ENCODE measurements at places on chromosomes 3 and 15. TPM values are rescaled to one million over a fixed set of nuclear protein-coding genes. Genes with fewer than 3 reads are reported as not detected.
A peak's percentile ranks its signal among the peaks of the same experiment; 100 is the strongest.

DNA sequence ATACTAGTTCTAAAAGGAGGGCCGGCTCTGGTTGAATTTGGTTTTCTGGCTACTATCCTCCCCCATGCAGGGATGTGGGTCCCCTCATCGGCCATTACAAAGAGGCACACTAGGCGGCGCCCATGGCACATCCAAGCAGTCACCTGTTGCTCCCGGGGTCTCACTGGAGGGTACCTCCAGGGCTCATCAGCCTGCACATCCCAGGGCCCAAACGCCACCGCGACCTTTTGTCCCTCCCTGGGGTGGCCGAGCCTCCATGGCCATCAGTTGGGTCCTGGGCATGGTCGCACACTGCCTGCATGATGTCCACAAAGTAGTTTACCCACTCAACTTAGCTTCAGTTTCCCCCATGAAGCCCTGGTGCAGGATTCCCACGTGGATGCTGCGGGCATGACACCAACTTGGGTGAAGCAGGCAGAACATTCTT lies 28.3 kb downstream of the IDH3A start:
- no peak for DNase-seq

GRCh38 chr3:120172070-120172469 lies 77.8 kb upstream of the GSK3B start:
- no peak for DNase-seq

DNA sequence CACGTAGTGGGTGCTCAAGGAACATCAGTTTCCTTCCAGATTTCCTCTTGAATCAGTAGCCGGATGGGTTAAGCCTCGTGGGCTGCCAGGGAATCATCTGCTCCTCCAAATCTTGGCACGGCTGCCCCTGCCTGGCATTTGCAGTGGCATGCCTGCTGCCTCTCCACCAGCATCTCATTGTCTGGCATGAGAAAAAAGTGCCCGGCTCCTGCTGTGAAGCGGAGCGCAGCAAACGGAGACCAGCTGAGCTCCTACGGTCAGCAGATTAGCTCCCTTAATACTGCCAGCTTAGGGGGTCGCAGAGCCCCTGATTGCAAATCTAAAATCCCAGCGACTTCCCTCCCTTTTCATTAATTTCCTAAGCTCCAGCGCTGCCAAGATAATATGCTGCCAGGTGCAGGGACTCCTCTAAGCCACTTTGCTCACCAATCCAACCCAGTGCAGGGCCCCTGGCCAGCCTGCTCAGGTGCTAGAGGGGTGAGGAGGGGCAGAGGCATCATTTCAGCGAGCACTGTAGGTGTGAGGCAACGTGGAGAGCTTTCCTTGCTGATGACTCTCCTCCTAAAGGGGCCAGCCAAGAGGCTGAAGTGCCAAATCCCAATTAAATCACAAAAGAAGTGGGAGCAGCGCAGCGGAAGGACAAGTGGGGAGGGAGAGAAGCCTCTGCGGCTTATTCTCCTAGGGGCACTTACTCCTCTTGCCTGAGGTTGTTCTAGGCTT lies 49.6 kb upstream of the ST8SIA2 start:
- DNase-seq, result no peak

GRCh38 chr3:119944091-119944490 lies 150.2 kb downstream of the GSK3B start:
- DNase-seq, result no peak

Gene STRIT1
- polyA plus RNA-seq, result 1.9 TPM

Gene SPTBN5
- 1.5 TPM for polyA plus RNA-seq

Gene UROC1
- 0.07 TPM for polyA plus RNA-seq

GRCh38 chr3:2391896-2392295 lies 293.2 kb downstream of the CNTN4 start:
- DNase-seq, result no peak

DNA sequence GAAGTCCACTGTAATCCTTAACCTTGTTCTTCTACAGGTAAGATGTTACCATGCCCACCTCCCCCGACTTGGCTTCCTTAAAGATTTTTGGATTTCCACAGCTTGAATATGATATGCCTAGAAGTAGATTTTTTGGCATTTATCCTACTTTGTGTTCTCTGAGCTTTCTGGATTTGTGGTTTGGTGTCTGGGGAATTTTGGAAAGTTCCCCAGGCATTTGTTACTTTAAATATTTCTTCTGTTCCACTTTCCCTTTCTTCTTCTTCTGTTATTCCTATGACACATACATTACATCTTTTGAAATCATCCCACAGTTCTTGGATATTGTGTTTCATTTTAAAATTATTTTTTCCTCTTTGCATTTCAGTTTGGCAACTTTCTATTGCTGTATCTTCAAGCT lies 122.1 kb upstream of the TMEM108 start:
- no peak for DNase-seq

- no peak for DNase-seq
These were observed 109.3 kb downstream of the KCNMB2 start for GRCh38 chr3:178645503-178645902.

DNA sequence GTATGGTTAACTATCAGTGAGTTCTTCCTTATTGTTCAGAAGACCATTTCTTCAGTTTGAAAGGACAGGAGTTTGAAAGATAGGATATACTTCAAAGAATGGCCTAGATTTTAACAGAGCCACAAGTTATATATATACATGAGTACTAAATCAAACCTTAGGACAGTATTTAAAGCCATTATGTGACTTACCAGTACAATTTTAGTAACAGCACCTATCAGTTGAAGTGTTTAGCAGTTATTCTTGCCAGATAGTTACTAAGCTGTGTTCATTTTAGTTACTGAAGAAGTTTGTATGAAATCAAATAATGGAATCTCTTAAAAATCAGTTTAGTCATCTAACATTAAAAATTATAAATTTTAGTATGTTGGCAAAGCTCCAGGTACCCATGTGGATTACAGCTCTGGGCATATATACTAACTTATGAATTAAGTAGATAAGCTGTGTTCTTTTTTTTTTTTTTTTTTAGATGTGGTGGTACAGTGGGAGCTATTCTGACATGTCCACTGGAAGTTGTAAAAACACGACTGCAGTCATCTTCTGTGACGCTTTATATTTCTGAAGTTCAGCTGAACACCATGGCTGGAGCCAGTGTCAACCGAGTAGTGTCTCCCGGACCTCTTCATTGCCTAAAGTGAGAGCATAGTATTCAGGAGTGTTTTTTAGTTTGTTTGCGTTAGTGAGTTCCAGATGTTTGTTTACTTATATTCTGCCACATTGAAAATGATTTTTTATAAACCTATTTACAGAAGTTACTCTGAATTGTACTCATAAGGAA lies 14.6 kb downstream of the SLC25A36 start:
- no peak for DNase-seq

Gene PRR20G
- polyA plus RNA-seq, result not detected

DNA sequence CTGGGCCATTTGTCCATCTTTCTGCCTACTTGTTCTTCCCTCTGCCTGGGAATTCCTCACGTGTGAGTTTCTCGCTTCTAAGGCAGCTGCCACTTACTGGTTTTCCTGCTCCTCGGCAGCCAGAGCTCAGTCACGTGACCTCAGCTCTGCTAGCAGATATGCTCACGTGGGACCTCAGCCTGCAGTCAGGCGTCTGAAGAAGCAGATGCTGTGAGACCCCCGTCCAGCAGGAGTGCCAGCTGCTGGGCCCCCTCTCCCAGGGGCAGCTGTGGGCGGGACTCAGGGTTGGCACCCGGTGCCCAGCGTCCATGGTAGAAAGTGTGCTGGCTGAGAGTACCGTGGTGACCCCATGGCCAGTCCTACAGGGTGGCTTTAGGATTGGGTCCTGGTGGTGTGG lies 161.3 kb upstream of the TLE3 start:
- no peak for DNase-seq

GRCh38 chr3:151483961-151484520 lies 23.2 kb upstream of the IGSF10 start:
- no peak for DNase-seq

GRCh38 chr3:194730365-194730764 lies 44.7 kb downstream of the FAM43A start:
- peak; percentile 57 for DNase-seq

GRCh38 chr3:12541625-12542024 lies 3.7 kb downstream of the MKRN2OS start:
- no peak for DNase-seq

DNA sequence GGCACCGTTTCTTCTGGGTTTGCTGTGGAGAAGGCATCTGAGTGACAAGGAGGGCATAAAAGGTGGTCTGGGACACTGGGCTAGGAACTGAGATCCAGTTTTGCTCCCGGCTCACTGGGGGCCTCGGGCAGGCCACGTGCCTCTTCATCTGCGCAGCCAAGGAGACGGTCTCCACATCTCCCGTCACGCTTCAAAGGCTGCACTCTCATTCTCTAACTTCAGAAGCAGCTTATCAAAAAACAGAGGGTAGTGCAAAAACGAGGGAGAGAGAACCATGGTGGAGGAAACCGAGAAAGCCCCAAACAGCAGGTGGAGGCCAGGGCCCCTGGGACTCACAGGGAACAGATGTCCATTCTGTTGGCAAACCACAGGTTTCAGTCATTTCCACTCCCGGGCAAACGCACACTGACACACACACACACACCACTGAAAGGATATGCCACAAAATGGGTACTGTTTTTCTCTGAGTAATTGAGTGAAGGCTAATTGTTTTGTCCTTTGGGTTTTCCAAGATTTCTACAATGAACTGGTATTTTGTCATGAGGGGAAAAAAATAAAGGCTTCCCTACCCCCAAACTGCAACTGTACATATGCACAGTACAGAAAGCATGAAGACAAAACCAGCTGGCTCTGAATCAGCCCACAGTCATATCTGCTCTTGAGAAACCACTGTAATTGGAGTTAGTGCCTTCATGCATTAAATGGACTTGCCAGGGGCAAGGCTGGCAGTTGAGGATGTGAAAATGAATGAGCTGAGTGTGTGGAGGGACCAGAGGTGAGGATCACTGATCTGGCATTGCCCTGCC lies 71.9 kb downstream of the MGLL start:
- DNase-seq, result no peak

DNA sequence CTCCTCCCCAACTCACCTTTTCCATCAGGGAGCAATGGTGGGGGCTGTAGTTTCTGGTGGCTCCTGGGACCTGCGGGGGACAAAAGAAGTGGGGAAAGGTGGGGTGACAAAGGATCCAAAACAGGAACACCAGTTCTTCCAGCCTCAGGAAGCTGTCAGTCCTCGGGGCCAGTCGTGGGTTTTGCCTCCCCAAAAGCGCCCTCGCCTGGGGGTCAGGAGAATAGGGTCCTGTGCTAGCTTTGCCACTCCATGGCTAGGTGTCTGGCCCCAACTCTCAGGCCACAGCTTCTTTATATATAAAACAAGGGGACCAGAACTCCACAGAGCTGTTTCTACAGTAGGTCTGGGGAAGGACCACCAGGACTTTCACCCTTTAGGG lies 4.0 kb downstream of the CCDC9B start:
- DNase-seq, result no peak

Gene ACSBG1
- polyA plus RNA-seq, result 1.1 TPM

GRCh38 chr3:160793722-160794252 lies 37.8 kb downstream of the PPM1L start:
- no peak for DNase-seq

DNA sequence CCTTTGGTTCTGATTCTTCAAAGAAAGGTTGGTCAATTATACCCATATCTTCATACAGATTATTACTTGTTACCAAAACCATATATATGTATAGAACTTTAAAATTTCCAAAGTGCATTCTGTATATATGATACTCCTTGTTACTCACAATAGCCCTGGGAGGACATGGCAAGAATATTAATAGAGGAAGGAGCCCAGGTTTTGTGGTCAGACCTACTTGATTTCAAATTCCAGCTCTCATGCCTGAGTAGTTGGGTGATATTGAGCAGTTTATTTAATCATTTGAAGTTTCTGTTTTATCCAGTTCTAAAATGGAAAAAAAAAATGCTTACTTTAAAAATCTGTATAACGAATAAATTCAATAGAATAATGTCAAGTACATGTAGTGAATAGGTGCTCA lies 2.5 kb downstream of the IL1RAP start:
- no peak for DNase-seq

DNA sequence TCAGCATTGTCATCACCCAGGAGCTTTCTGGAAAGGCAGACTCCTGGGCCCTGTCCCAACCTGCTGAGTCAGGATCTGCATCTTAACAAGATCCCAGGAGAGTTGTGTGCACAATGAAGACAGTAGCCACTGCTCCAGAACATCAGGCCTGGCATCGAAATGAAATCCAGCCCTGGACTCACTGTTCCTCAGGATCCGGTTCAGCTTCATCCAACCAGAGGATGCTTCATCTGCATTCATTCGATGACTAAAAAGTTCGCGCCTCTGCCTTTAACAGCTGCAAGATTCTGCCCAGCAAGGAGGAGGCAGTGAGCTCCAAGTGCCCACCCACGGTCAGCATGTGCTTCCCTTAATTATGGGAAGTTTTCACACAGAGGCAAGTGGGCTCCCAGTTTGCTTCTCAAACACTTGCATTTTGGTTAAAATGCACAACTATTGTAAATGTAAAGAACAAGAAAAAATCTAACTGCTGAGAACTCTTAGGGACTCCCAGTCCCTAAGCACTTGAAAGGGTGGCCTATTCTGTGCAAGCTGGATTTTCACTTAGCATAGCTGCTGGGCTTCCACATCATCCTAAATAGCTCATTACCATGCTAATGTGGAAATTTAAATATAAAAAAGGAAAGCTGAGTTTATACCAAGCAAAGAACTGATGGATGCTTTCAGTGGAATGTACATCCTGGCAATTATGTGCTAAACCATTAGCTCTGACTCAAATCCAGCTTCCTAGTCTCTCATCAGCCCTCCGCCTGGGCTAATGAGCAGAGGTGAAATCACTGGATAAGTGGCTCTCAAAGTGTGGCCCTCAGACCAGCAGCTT lies 25.5 kb upstream of the ESYT3 start:
- no peak for DNase-seq

- DNase-seq, result no peak
These were observed 210.7 kb downstream of the TLE3 start for GRCh38 chr15:69887009-69887408.

Gene STARD9
- polyA plus RNA-seq, result 9.4 TPM

- DNase-seq, result no peak
These were observed 132.9 kb downstream of the TPRG1 start for GRCh38 chr3:189304465-189305351.

Gene GOLGA8H
- polyA plus RNA-seq, result 0.86 TPM

Gene VIPR1
- 0.93 TPM for polyA plus RNA-seq

DNA sequence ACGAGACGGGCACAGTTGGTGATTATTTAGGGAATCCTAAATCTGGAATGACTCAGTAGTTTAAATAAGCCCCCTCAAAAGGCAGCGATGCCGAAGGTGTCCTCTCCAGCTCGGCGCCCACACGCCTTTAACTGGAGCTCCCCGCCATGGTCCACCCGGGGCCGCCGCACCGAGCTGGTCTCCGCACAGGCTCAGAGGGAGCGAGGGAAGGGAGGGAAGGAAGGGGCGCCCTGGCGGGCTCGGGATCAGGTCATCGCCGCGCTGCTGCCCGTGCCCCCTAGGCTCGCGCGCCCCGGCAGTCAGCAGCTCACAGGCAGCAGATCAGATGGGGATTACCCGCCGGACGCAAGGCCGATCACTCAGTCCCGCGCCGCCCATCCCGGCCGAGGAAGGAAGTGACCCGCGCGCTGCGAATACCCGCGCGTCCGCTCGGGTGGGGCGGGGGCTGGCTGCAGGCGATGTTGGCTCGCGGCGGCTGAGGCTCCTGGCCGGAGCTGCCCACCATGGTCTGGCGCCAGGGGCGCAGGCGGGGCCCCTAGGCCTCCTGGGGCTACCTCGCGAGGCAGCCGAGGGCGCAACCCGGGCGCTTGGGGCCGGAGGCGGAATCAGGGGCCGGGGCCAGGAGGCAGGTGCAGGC lies 318.0 kb downstream of the FGF12 start:
- DNase-seq, result no peak
